ENCODE measurements at places on chromosomes 5 and 9.

DNA sequence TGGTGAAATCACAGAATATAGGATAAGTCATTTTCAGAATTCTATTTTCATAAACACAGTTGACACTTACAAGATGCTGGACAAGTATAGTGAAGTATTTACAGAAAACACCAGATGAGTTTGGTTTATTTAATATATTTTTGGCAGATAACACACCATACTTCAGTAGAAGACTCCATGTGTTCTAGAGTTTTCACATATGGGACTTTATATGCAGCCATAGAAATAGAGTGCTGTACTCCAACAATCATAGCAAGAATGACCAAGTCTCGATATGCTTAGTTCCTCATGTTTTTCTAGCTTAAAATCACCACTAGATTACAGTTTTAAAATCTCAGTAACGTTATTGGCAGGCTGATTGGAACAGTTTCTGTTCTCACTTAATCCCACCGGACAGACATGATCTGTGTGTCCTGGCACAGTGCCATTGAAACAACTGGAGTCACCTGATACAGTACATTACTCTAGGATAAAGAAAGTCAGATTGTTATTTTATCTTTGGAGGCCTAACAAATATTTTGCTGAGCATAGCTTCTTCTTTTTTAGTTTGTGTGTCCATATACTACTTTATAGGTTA is 45.8 kb upstream of the ERBIN start:
- no peak for DNase-seq

DNA sequence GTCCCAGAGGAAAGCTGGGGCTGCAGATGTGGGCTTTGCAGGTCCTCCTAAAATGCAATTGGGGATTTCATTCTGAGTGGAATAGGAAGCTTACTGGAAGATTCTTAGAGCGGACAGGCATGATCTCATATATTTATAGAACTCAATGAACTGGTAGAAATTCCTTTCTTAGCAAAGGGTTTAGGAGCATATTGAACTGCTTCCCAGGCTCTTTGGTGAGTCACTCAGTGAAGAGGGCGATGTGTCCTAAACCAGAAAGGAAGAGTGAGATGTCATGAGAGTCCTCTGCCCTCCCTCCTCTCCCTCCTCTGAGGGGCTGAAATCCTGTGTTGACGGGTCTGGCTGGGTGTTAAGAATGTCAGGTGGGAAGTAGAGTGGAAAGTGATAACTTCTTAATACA is 26.3 kb upstream of the SEMA6A start:
- DNase-seq, result peak; percentile 6

DNA sequence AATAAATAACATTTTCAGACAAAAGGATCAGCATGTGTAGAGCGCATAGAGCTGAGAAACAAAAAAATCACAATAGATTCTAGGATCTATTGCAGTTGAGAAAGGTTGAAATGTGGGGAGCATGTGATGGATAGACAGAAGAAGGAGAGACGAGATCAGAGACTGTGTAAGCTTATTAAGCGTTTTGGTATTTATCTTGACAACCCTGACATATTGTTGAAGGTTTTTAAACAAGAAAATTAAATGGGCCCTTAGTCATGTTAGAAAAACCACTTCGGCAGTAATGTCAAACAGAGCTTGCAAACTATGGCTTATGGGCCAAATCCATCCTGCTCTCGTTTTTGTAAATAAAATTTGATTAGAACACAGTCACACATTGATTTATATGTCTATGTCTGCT is 200.5 kb upstream of the KLF4 start:
- no peak for DNase-seq

DNA sequence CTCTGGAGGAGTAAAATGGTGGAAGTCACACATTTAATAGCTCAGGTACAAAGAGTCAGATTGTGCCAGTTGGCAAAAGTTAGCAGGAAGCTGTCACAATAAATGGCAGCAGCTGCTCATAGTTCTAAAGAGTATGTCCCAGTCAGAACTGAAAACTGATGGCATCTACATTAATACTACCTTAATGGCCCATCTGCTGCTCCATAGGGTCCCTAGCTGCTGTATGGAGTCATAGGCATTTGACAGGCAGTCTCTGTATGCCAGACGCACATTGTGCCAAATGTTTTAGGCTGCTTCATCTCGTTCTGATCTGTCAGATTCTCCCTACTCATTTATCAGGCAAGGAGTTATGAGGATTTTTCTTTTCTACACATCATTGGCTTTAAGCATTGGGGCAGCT is 515.8 kb upstream of the ARRDC3 start:
- no peak for DNase-seq

- DNase-seq, result no peak
Observed at GRCh38 chr9:16152276-16153101, 599.6 kb downstream of the CCDC171 start.

GRCh38 chr5:108801776-108802175 is 54.1 kb downstream of the FER start:
- DNase-seq, result peak; percentile 66

DNA sequence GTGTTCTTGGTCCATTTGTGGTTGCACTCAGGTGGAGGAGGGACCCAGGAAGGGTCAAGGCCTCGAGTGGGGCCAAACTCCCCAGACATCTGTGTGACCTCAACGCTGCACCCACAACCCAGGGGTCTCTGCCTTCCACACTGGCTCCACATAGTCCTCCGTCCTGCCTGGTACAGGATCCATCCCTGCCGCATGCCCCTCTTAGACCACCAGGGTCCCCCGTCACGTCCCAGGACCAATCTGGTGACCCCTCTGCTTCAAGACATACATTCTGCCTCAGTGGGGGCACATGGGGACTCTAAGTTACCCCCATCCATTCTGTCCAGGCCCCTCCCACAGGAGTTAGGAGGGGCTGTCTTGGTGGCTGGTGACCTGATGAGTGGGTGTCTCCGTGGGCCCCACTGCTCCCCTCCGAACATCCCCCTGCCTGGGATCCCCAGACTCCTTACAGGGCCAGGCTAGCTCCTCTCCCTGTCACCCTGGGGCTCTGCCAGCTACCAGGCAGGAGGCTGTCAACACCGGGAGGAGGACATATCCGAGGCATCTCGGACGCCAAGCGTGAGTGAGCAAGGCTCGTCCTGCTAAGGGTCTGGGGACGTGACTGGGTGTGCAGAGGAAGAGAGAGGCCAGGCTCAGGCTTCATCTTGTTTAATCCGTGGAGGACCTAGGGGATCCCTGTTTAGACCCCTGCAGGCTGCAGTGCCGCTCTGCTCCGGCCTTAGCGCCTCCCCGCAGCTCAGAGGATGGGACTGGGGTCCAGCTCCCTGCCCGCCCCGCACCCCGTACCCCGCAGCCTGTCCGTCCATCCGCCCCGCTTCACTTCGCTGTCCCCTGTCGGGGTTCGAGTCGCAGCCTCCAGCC is 32.3 kb downstream of the TSPAN17 start:
- DNase-seq, result no peak

DNA sequence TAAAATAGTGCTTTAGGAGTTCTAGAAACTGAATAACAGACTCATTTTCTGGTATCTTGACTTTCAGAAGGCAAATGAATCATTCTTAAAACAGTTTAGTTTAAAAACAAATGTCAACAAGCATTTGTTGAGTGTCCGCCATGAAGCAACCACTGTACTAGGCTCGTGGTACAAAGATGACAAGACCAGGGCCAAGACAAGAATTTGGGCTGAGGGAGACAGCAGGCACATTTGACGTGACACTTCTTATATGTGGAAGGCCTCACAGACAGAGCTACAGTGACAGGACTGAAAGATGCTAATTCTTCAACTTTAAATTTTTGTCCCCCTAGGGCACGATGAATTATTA is 14.4 kb upstream of the ZNF131 start:
- peak; percentile 21 for DNase-seq

- DNase-seq, result peak; percentile 85
Observed at GRCh38 chr5:82165740-82166530, 112.2 kb downstream of the RPS23 start.
